Choroid plexus epithelial cell (primary cell): ENCODE measurements at places on chromosomes 3 and 15.

- DNase-seq, result no peak
Observed at GRCh38 chr3:62653796-62654195, 221.4 kb downstream of the CADPS start.

DNA sequence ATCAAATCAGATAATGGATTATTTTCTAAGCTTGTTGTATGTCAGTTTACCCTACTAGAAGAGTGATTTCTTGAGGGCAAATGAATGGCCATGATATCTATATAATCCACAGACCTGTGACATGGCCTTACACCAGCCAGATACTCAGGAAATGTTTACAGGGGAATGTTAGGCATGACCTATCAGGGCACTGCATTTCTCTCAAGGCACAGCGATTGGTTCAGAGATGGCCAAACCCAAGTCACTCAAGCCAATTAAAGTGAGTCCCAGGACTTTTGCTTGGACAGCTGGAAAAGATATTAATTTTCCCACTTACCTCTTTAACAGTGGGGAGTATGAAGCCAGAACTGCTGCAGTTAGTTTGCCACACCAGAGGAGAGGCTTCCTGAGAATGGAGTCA lies 28.7 kb upstream of the GATA2 start:
- DNase-seq, result peak; percentile 4

- DNase-seq, result no peak
Observed at GRCh38 chr3:21898316-21898715, 147.3 kb upstream of the ZNF385D start.

GRCh38 chr3:115553796-115554486 lies 69.4 kb upstream of the GAP43 start:
- no peak for DNase-seq

DNA sequence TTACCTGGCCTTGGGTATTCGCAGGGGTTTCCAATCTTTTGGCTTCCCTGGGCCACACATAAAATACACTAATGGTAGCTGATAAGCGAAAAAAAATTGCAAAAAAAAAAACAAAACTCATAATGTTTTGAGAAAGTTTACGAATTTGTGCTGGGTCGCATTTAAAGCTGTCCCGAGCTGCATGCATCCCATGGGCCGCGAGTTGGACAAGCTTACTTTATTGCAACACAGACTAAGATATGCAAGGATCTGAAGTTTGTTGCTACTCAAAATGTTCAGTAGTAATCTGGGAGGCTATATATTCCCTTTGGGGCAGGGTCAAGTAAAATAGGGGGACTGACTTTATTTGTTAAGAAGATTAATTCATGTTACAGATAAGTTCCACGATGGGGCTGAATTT lies 247.9 kb downstream of the CD47 start:
- DNase-seq, result no peak

- DNase-seq, result peak; percentile 41
Observed at GRCh38 chr3:9747267-9747666, 2.5 kb upstream of the OGG1 start.
